ENCODE measurements at places on chromosomes 11 and 22. TPM values are rescaled to one million over a fixed set of nuclear protein-coding genes. Genes with fewer than 3 reads are reported as not detected.

SLC3A2 gene
- total RNA-seq = 410 TPM

CNTN5 gene
- not detected for total RNA-seq

YPEL1 gene
- total RNA-seq = 3.3 TPM

- no peak overlapping the region for H3K4me3 ChIP-seq
- H3K27me3 ChIP-seq = no peaks in the 10 kb centered on the region
- no peak overlapping the region for H3K27ac ChIP-seq
- H3K36me3 ChIP-seq = no peaks in the 10 kb centered on the region
These were observed 267.7 kb downstream of the LARGE1 start for GRCh38 chr22:33652615-33653014.

DNA sequence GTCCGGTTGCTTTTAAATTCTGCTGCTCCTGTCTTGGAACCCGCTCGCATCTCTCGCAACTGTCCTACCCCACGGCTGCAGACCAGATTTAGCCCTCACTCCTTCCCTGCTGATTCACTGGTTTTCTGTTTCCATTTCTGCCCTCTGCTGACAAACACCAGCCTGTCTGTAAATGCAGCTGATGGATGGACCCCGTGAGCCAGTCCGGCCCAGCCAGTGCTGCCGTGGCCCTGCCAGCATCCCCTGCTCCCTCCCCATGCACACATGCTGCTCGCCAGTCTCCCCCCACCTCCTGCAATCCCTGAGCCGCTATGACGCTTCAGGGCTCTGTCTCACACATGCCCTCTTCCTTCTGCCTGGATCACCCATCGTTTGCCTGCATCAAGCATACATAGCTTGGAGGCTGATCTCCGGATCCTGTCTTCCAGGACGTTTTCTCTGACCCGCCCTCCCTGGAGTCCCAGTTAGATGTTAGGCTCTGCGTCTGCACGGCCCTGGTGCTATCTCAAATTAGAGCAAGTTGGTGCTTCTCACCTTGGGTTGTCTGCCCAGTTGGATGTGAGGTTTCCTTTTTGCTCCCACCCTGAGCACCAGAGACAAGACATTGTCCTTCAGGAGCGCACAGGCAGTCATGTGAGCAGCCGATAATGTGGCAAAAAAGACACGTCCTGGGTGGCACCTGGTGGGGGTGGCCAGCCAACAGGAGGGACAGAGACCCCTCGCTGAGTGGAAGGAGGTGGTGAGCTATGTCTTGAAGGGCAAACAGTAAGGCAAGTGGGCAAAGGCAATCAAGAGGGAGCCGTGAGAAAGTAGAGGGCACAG is 4.3 kb upstream of the ACR start:
- no peak for DNase-seq
- peaks cover 84% of the 10 kb centered on the region for H3K27me3 ChIP-seq
- H3K27ac ChIP-seq = no peak overlapping the region
- peaks cover 8% of the 10 kb centered on the region for H3K4me1 ChIP-seq
